Activated CD4-positive, alpha-beta memory T cell treated with anti-CD3 and anti-CD28 coated beads for 36 hours (primary cell): ENCODE measurements at places on chromosomes 7 and 10.

- DNase-seq, result no peak
These were observed 76.1 kb downstream of the ADD3 start for GRCh38 chr10:110083884-110084283.

DNA sequence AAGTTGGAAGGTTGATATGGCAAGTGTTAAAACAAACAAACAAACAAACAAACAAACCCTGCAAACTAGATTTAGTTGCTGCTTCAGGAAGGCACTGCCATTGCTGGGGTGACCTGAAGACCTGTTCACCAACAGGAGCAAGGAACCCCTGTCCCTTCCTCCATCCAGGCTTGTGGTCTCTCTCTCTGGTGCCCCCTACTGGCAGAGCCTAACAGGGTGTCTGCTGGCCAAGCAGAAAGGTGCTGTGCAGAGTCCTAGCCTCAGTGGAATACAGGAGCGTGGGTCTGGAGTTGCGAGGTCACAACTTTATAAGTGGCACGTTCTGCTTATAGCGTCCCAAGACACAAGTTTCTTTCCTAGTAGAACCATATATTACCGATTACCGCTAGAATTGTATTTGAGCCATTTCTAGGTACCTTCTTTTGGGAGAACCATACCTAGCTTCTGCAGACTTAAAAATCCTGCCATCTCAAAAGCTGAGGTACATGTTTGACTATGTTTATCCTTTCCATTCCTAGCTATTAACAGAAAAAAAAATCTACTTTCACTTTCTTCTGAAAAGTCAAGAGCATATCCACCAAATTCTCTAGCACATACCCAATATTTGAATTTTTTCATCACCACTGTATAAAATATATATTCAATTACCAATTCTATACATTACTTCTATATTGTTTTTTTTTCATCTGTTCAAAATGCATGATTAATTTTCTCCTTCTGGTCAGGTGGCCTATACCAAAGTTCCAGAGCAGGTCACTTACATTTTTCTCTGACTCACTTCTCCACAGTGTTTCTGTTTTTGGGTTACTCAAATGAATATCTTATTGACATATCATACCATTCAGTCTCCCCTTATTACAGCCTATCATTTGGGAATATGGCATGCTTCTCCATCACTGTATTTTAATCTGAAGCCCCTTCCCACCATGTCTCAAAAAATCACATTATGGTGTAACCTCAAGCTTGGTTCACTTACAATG is 29.1 kb upstream of the CALD1 start:
- peak; percentile 83 for DNase-seq

DNA sequence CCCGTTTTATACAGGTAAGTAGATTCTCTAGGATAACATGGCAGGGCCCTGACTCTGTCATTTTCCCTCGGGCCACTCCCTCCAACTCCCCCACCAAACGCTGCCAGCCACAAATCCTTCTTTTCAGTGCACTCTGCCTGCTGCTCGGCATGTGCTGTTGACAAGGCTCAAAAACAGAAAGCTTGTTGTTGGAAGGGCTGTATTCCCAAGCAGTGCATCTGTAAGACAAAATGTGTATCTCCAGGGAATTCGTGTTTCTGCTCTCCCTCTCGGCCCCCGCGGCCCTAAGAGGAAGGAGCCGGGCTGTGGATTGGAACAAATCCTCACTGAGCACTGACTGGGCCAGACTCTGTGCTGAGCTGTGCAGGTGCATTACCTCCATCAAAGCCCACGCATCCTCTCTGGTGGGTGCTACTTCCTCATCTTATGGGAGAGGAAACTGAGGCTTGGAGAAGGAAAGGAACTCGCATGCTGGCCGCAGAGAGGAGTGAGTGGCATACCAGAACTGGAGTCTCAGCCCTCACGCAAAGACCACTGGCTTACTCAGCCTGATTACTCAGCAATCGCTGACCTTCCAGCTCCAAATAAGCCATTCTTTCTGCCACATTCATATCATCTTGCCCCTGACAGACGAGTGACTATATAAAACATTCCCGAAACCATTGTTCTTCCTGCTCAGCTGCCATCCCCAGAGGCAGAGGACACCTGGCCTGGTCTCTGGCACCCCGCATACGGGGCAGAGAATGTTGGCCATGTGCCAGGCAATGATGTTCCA is 33.5 kb upstream of the ENO4 start:
- DNase-seq, result no peak

DNA sequence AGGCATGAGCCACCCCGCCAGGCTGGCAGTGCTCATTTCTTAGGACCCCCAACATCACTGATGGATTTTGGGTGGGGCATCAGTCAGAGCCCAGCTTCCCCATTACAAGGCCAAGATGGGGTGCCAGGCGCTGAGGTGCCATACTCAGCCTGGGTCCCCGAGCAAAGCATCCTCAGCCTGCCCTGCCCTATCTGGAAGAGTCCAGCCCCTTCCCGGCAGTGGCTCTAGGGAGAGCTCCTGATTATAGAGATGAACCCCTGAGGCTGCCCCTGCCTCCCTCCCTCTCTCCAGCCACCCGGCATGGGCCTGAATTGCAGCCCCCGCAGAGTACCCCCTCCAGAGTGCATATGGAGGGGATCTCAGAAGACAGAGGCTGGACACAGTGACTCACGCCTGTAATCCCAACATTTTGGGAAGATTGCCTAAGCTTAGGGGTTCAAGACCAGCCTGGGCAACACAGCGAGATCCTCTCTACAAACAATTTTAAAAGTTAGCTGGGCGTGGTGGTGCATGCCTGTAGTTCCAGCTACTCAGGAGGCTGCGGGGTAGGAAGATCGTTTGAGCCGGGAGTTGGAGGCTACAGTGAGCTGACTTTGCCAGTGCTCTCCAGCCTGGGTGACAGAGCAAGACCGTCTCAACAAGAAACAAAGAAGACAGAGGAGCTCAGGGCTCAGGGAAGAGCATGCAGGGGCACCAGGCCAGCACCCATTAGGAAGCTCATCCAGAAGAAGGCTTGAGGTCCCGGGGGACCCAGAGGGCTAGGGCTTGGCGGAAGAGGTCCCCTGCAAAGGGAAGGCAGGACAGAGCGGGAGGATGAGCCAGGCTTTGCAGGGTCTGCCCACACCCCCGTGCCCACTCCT is 13.3 kb downstream of the LAT2 start:
- no peak for DNase-seq

- DNase-seq, result no peak
These were observed 79.9 kb upstream of the SMIM30 start for GRCh38 chr7:113198226-113198625.
